ENCODE measurements at places on chromosomes 6 and 20. TPM values are rescaled to one million over a fixed set of nuclear protein-coding genes. Genes with fewer than 3 reads are reported as not detected.
A peak's percentile ranks its signal among the peaks of the same experiment; 100 is the strongest.

DNA sequence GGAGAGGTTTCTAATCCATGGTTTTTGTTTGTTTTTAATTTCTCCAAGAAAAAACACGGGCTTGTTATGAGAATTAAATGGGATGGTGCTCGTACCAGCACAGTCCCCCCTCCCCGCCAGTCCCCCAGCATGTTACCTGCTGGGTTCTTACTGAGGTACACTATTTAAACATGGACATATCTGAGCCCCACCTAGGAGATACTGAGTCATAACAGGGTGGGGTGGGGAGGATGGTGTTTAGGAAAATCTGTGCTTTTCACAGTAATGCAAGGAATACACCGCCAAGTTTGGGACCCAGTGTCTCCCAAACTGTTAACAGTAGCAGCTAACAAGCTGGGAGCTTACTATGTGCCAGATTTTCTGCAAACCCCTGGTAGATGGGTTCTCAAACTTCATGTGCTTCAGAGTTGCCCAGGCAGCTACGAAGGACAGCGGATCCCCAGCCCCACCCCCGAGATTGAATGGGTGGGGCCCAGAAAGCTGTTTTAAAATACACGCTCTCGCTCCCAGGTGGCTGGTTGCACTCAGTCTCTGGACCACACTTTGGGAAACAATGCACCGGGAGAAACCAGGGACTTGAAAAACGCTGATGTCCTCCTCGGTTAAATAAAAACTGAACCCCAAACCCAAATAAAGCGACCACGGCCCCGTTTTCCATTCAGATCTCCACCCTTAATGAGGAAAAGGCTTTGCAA lies 995 bp downstream of the ZFP64 start:
- DNase-seq: peak; percentile 76

DNA sequence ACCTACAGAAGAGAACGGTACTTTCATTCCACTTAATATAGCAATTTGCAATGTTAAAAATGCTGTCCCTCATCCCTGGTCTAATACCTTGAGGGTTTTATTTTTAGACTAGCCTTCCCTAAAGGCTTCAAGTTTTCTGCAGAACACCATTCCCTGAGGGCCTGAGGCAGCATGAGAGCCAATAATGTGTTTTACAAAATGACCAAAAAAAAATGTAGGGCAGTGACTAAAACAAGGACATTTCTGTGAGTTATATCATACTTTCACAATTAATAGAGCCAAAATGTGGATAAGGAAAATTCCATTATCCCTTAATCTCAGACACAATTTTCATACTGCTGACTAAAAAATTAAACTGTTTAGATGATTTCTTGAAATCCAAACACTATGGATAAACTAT lies 22.7 kb downstream of the GPR63 start:
- no peak for DNase-seq

DNA sequence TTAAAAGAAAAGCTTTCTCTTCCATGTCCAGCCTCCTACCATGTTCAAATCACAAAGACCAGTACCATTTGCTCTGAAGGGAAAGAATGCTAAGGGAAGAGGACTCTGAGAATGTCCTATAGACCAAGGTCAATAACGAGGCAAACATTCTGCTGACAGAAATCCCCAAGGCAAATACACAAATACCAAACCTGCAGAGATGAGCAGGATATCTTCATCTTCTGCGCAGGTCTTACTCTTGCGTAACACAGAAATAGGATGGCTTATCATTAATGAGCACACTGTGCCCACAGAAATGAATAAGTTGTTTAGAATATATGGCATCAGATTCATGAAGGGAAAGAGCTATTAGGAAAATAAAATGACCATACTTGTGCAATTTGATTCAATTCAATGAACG lies 137.3 kb downstream of the BTBD9 start:
- DNase-seq: no peak

DNA sequence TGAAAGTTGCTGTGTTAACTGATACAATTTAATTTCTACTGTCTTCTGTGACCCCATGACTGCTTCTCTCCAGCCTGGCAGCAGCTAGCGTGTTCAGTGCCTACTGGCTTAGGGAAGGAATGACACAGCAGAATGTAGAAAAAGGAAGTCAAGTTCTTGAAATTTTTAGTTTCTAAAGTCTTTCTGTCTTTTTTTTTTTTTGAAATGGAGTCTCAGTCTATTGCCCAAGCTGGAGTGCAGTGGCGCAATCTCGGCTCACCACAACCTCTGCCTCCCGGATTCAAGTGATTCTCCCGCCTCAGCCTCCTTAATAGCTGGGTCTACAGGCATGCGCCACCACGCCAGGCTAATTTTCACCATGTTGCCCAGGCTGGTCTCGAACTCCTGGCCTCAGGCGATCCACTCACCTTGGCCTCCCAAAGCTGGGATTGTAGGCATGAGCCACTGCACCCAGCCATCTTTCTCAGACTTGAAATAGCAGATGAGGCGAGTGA lies 39.3 kb downstream of the PCNA start:
- DNase-seq: peak; percentile 51

GRCh38 chr6:25489399-25489798 lies 162.6 kb upstream of the SCGN start:
- no peak for DNase-seq

GRCh38 chr6:39178235-39178634 lies 51.0 kb downstream of the KCNK5 start:
- DNase-seq: no peak

The ADTRP gene
- total RNA-seq: 239 TPM

Data from mucosa of descending colon (tissue), 3 donors.